Small intestine (tissue), 16 donors: ENCODE measurements at places on chromosomes 3 and 15. TPM values are rescaled to one million over a fixed set of nuclear protein-coding genes. Genes with fewer than 3 reads are reported as not detected.

GREM1 gene
- polyA plus RNA-seq = 39.6 TPM

ADIPOQ gene
- not detected for polyA plus RNA-seq

RASGRF1 gene
- polyA plus RNA-seq = not detected

DUOXA2 gene
- polyA plus RNA-seq = 7.5 TPM

RAB7A gene
- 141 TPM for polyA plus RNA-seq

HYAL1 gene
- polyA plus RNA-seq = 2.9 TPM

FOXL2NB gene
- not detected for polyA plus RNA-seq

KATNBL1 gene
- polyA plus RNA-seq = 8.6 TPM

NDN gene
- polyA plus RNA-seq = 37.4 TPM
